ENCODE measurements at places on chromosomes 6 and 20.

DNA sequence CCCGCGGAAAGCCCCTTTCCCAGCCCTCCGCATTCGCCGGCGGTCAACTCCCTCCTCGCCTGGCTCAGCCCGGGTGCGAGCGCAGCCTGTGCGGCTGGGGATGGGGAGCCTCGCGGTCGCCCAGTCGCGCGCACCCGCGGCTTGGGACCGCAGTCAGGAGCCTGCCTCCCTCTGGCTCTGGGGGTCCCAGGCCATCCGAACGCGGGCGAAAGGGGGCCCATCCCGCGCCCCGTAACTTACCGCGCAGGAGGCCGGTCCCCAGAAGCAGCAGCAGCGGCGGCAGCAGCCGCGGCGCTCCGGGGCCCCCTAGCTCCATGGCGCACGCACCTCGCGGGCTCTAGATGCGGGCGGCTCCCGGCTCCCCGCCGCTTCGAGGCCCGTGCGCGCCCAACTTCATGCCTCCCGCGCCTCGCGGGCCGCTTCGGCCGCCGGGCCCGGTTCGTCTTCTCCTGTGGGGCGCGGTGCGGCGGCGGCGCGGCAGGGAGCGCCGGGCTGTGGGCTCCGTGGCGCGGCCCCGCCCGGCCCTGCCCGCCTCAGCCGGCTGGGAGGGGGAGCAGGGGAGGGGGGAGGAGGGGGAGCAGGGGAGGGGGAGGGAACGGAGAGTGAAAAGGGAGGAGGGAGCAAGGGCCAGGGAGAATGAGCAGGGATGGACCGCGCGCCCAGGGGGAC, at the start of gene CHRNA4:
CHRNA4 (minus strand) TSS at position 500 of the 669 bp plus-strand sequence; CDS start at position 316, 184 bp downstream.
- DNase-seq = no peak

DNA sequence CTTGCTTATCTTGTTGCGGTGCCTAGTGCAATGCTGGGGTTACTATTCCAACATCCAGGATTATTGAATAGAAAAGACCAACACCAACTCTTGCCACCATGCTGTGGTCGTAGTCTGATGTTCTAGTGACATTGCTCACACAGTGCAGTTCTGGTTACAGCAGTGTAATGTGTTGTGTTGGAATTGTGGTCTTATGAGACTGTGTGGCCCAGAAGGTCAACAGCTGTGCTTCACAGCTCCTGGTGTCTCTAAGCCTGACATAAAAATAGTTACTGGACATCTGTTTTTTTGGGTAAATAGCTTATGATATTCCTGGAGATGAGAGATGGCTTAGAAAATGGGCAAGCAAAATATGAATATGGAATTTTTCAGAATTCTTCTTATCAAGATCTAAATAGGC, 57.6 kb downstream of the SLC22A2 start:
- no peak for DNase-seq

DNA sequence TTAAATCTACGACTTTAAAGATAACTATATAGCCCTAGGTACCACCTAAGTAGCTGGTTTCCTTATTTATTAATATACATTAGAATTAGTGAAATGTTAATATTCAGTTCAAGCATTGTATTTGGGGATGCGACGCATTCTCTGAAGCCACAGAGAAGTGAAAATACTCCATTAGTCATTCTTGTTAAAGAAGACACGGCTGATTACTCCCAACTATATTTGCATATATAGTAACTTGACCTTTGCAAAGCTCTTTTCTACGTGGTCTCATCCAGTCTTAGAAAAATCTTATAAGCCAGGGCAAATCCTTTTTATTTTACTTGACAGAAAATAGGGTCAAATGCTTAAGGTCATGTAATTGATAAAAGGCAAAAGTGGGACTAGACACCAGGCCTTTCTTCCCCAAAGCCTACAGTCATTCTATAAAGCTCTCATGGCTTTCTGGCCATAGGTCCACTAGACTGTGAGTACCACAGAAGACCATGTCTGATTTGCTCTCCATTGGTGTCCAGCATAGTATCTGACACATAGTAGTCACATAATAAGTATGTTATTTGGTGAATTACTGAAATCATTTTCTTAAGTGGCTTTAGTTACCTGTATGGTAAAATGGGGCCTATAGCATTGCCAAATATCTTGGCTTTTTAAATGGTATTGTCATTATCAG, 11.3 kb downstream of the ZHX3 start:
- DNase-seq = no peak

DNA sequence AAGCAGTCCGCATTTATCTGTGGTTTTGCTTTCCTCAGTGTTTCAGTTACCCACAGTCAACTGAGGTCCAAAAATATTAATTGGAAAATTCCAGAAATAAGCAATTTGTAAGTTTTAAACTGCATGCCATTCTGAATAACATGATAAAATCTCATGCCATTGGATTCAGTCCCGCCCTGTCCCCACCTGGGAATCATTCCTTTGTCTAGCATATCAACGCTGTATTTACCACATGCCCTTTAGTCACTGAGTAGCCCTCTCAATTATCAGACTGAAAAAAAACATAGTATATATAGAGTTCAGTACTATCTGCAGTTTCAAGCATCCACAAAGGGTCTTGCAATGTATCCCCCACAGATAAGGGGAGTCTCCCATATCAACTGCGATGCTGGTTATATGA, 17.1 kb downstream of the RANBP9 start:
- no peak for DNase-seq

- DNase-seq = peak; percentile 14
Measured at GRCh38 chr6:134436950-134437349, 119.0 kb upstream of the SGK1 start.

GRCh38 chr6:147551976-147552375, 43.5 kb downstream of the SAMD5 start:
- no peak for DNase-seq

DNA sequence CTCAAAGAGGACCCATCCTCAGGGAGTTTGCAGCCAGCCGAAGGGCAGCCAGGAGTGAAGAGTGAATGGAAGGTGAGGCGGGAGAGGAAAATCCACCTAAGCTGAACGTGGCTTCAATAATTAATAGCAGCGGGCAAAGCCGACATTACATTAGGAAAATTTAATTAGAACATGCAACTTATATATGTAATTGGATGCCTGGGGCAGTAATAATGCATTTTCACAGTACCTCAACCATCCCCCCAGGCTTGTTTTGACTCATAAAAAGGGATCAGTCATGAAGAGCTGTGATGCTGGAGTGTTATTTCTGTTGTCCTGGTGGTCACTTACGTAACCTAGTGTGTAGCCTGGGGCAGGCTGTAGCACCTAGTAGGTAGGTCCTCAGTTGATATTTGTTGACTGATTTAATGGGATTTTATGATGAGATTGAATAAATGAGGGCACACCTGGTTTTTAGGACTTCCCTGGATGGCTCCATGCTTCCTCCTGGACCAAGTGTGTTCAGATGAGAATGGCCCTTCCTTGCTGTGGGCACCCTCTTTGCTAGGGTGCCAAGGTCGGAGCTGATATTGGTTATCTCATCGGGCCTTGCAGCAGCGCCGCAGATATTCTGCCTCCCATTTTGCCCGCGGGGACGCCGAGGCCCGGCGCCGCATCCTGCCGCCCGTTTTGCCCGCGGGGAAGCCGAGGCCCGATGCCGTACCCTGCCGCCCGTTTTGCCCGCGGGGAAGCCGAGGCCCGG, 128.8 kb downstream of the CDH26 start:
- no peak for DNase-seq

DNA sequence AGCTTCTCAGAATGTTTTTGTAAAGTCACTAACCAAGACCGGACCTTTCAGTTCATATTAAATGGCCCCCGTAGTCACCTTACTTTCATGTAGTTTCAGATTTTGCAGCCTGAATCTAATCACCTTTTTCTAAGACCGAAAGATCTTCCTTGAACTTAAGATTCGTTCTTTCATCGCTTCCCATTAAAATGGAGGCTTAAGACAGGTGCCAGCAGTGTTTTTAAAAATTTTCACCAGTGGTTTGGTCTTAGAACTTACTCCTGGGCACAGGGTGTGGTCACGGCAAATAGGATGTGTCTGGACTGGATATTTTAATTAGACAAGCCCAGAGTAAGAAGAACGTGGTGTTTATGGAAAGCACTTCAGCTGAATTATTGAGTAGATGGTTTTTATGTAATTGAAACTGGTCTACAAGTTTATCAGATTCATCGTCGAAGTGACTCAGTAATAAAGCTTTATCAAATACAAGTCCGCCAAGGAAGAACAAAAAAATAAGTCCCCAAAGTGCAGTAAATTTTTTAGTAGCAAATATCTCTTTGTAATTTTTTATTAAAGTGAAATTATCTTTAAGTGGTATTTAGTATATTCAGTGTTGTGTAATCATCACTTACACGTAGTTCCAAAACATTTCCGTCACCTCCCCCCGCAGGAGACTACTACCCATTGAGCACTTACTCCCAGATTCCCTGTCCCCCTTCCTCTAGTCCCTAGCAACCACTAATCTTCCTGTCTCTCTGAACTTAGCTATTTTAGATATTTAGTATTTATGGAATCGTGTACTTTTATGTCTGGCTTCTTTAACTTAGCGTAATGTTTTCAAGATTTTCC, 868 bp downstream of the SRSF3 start:
- DNase-seq = peak; percentile 34

GRCh38 chr6:21808551-21809242, 215.1 kb downstream of the SOX4 start:
- DNase-seq = no peak

DNA sequence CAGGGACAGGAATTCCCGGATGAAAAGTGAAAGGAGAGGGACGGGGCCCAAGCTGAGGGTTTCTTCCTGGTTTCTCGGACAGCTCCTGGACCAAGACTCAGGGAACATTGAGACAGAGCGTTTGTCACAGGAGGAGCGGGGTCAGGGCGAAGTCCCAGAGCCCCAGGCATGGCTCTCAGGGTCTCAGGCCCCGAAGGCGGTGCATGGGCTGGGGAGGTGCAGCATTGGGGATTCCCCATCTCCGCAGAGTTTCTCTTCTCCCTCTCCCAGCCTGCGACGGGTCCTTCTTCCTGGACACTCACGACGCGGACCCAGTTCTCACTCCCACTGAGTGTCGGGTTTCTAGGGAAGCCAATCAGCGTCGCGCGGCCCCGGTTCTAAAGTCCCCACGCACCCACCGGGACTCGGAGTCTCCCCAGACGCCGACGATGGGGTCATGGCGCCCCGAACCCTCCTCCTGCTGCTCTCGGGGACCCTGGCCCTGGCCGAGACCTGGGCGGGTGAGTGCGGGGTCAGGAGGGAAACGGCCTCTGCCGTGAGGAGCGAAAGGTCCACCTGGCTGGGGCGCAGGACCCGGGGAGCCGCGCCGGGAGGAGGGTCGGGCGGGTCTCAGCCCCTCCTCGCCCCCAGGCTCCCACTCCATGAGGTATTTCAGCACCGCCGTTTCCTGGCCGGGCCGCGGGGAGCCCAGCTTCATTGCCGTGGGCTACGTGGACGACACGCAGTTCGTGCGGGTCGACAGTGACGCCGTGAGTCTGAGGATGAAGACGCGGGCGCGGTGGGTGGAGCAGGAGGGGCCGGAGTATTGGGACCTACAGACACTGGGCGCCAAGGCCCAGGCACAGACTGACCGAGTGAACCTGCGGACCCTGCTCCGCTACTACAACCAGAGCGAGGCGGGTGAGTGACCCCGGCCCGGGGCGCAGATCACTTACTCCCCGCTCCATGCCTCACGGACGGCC, 54.6 kb upstream of the POLR1H start:
- no peak for DNase-seq

DNA sequence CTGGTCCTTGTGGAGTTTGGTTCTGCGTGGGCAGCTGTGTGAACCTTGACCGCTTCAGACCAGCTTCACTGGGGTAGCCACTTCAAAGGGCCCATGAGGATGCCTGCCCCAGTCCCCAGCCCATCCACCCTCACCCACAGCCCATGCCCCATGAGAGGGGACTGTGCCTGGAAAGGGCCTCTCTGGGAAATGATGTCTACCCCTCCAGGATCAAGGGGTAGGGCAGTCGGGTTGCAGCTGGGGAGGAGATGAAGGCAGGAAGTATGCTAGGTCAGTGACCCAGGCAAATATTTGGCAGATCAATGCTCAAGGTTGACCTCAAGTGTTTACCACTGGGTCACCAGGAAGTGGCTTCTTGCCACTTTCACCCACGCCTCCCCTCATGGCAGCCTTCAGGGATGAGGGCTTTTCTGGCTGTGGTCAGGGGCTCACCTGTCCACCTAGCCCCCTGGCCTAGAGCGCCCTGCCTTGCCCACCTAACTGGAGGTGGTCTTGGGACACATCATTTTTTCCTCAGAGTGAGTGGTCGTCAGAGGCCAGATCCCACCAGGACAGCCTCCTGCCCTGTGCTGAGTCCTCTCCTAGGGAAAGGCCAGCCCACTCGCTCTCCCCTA, 109.5 kb downstream of the SNX5 start:
- DNase-seq = no peak

GRCh38 chr6:36129941-36130666, at the start of gene MAPK13:
MAPK13 (plus strand) TSS chr6:36130513; CDS start chr6:36130583, 70 bp downstream.
- DNase-seq = peak; percentile 29

DNA sequence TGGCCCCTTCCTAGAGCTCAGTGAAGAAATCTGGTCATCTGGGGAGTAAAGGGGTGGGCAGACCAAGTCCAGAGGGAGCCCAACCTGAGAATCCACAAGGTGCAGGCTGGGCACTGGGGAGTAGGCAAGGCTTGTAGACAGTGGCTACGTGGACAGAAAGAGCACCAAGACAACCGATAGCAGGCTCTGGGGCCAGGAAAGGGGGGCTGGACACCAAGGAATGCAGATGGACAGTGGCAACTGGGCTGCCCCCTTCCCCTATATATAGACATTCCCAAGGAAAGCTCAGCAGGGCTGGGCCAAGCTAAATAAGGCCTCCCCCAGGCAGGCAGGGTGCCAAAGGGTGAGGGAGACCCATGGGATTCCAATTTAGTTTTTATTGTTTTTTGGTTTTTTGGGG, 1.5 kb upstream of the TNNC2 start:
- DNase-seq = no peak

- DNase-seq = no peak
Measured at GRCh38 chr6:29886701-29887100, 55.6 kb upstream of the HLA-A start.

DNA sequence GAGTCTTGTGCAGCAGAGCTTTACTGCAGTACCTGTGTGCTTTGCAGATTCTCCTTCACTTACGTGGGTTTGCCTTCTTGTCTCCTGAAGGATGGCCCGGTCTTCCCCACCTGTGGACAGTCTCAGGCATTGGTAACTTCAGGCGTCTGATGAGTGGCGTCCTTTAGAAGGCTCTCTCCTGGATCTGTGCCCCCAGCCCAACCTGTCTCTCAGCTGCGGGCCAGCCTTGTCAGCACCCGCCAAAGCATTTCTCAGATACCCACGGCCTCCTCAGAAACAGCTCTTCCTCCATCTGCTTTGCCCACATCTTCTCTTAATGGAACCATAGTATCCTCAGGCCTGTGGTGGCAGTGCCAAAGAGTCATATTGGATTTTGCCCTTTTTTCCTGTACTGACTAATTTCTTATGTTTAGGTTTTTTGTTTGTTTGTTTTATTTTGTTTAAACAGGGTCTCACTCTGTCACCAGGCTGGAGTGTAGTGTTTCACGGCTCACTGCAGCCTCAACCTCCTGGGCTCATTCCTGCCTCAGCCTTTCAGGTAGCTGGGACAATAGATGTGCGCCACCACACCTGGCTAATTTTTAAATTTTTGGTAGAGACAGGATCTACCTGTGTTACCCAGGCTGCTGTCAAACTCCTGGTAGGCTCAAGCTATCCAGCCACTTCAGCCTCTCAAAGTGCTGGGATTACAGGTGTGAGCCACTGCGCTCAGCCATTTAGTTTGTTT, 96.6 kb downstream of the ARID1B start:
- no peak for DNase-seq

GRCh38 chr6:67687396-67687795, 947.7 kb upstream of the ADGRB3 start:
- no peak for DNase-seq

GRCh38 chr20:18719426-18719825, 94.2 kb upstream of the SCP2D1 start:
- no peak for DNase-seq

GRCh38 chr20:63359164-63359934, 1.8 kb downstream of the CHRNA4 start:
- DNase-seq = no peak

- no peak for DNase-seq
Measured at GRCh38 chr20:44704551-44704971, 10.6 kb upstream of the CCN5 start.
